Fibroblast of skin of left biceps (primary cell): ENCODE measurements at places on chromosomes 6 and 20.

GRCh38 chr20:4632876-4633275 is 88.8 kb upstream of the PRND start:
- no peak for DNase-seq

DNA sequence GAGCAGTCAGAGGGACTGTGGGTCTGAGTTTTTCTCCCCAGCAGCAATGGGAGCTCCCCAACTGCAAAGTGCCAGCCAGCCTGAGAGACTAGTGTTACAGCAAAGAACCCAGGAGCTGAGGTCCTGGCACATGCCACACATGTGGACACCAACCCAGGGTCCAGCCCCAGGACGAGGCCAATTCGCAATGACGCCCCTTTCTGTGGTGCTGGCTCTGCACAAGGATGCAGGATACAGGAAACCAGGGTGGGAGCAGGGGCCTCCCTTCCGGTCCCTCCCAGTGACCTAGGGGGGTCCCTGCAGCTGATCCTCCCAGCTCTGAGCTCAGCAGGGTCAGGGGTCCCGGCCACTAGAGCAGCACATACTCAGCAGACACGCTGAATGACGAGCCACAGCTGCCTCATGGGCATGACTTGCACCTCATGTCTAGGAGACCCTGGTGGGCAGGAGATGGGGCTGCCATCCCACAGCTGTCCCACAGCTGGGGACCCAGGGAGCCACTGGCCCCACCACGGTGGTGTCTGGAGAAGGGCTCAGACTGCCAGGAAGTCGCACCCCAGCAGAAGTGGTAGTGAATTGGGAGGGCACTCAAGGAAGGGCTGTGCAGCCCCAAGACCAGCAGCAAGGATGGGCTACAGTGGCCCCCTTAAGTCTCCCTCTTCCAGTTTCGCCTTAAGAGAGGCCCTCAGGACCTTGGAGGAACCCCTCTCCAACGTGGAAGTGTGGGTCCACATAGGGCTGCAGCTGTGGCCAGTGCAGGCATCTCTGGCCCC is 3.6 kb downstream of the ARFRP1 start:
- no peak for DNase-seq

- DNase-seq: peak; percentile 40
Measured at GRCh38 chr6:46473881-46474280, 17.4 kb downstream of the RCAN2 start.

- DNase-seq: no peak
Measured at GRCh38 chr20:49937027-49937929, 1.1 kb downstream of the RNF114 start.

GRCh38 chr20:16128538-16129106 is 444.6 kb downstream of the KIF16B start:
- no peak for DNase-seq

DNA sequence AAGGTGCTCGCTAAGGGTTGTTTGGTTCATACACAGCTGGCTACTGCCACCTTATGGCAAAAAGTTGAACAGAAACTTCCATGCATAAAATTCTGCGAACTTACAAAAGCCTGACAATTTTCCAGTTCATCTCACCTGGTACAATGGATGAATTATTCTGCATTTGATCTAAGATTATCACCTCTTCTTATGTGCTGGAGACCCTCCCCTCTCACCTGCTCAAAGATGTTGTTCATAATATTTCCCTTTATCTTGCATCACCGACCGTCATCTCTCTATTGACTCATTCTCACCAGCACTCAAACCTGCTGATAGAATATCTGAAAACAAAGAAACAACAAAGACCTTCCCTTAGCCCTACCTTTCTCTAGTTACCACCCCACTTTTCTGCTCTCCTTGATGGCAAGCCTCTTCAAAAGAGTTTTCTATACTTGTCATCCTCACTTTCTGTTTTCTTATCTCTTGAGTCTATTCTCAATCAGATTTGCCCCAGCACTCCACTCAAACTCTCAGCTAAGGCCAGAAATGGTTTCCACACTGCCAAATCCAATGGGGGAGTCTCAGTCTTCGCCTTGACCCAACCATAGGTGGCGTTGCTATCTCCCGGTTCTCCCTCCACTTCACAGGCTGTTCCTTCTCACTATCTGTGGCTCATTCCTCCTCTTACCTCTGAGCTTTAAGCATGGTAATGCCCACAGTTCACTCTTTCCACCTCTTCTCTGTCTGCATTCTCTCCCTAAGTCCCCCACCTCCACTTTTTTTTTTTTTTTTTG is 25.8 kb downstream of the SNRNP48 start:
- no peak for DNase-seq

DNA sequence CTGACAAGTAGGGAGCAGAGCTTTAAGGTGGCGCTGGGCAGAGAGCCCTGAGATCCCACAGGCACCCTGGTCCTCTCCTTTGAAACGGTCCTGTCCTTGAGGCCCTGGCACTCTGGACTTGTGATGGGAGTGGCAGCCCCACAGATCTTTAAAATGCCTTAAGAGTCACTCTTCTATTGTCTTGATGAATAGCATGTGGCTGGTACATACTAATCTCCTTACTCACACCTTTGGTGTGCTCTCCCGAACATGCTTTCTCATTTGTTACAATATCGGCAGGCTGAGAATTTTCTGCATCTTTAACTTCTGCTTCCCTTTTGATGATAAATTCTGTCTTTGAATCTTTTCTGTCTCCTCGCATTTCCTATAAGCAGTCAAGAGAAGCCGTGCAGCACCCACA is 333.8 kb downstream of the TFAP2A start:
- DNase-seq: no peak

GRCh38 chr20:17773619-17774018 is 73.9 kb downstream of the BANF2 start:
- DNase-seq: no peak

- DNase-seq: no peak
Measured at GRCh38 chr6:32472781-32473375, 33.2 kb downstream of the HLA-DRA start.

DNA sequence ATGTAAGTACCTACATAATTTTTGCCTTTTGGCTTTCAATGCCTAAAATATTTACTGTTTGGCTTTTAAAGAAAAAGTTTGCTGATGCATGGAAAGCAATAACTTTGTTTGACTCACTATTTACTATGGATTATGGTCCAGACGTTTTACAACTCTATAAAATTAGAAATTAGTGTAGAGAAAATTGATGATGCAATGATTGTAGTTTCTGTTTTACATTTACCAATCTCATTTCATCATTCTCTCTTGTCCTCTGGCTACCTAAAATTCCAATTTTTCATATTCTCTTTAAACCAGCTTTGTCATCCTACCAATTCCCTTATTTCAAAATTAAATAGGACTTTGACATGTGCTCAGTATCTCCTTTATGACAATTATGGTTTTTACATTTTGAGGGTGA is 131.0 kb downstream of the IMPG1 start:
- DNase-seq: no peak
